Right forelimb (tissue), 1 donor: ENCODE measurements at places on chromosomes 5 and 9.

- no peak for DNase-seq
Measured at GRCh38 chr5:175790796-175791195, 80.6 kb upstream of the CPLX2 start.

DNA sequence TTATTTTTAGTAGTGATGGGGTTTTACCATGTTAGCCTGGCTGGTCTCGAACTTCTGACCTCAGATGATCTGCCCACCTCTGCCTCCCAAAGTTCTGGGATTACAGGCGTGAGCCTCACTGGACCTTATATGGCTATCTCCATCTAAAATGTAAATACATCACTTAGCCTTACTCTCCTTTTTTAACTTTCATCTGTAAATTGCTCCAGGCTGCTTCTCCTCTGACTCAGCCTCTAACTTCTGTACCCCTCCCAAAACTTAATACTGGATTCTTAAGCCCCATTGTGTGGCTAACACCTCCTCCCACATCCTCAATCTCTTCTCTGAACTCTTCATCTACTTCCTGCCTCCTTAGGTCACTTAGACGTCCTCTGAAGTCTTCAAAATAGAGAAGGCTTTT is 4.0 kb downstream of the SNX30 start:
- DNase-seq = no peak

DNA sequence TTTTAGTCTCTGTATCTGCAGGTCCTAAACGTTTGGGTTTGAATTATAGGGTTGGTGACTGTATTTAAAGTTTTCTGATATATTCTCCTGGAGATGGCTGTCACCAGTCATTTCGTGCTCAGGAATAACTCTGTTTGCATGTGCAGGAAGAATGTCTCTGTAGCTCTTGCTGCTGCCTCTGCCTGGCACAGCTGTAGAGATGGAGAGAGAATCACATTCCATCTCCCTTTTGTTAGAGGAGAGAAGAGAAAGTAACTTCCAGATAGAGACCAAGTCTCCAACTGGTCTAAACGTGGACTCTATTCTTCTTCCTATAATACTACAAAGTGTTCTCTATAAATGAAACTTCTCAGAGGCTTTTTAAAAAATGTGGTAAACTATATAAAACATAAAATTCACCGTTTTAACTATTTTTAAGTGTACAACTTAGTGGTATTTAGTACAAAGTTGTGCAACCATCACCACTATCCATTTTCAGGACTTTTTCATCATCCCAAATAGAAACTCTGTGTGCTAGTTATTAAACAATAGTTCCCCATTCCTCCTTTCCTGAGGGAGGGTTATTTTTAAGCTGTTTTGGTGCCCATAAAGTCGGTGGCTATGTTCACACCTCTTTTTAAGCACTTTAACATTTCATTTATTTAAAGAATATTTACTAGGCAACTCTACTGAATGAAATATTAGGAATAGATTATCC is 20.7 kb upstream of the STARD4 start:
- DNase-seq = no peak

GRCh38 chr5:68220914-68221313 is 5.4 kb downstream of the PIK3R1 start:
- DNase-seq = no peak

GRCh38 chr5:79582186-79582585 is 30.1 kb upstream of the TENT2 start:
- no peak for DNase-seq

DNA sequence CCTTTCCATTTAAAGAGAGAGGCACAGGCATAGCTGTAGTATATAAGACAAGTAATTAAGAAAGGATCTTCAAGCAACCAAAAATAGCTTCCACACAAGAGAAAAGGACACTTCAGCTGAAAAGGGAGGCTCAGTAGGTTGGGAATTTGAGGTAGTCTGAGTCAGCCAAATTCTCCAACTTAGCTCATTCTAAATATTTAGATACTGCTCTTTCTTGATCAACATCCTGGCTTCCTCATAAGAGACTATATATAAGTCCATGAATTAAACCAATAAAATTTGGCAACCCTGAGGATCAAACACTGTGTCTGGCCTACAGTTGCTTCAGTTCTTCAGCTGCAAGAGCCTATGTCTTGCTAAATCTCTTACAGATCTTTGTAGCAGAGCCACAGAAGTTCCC is 17.8 kb downstream of the HINT1 start:
- DNase-seq = no peak

DNA sequence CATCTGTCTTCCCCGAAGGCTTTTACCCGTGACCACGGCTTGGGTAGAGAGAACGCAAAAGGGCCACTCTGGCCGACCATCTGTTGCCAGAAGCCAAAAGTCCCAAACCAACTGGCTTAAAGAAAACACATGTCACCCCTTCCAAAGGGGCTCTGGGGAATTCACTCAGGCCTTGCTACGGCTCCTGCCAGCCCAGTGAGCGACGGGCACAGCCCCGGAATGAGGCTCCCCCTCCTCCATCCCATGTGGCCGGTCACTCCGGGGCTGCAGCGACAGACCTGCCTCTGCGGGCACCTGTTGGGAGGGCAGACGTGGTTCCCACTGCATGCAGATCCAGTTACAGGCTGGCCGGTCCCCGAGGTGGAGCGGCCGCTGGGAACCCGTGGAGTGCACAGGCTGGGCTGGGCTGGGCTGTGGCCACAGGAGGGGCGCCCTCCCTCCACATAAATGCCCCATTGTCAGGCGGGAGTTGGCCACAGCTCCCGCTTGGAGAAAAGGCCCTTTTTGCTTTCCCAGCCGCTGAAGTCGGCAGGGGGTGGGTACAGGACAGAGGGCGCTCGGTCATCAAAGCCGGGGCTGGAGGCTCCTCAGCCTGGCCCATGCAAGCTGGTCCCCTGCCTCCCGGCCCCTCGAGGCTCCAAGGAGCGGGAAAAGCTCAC is 19.9 kb downstream of the NOTCH1 start:
- DNase-seq = no peak

GRCh38 chr5:92444888-92445287 is 1061.8 kb upstream of the ARRDC3 start:
- no peak for DNase-seq

DNA sequence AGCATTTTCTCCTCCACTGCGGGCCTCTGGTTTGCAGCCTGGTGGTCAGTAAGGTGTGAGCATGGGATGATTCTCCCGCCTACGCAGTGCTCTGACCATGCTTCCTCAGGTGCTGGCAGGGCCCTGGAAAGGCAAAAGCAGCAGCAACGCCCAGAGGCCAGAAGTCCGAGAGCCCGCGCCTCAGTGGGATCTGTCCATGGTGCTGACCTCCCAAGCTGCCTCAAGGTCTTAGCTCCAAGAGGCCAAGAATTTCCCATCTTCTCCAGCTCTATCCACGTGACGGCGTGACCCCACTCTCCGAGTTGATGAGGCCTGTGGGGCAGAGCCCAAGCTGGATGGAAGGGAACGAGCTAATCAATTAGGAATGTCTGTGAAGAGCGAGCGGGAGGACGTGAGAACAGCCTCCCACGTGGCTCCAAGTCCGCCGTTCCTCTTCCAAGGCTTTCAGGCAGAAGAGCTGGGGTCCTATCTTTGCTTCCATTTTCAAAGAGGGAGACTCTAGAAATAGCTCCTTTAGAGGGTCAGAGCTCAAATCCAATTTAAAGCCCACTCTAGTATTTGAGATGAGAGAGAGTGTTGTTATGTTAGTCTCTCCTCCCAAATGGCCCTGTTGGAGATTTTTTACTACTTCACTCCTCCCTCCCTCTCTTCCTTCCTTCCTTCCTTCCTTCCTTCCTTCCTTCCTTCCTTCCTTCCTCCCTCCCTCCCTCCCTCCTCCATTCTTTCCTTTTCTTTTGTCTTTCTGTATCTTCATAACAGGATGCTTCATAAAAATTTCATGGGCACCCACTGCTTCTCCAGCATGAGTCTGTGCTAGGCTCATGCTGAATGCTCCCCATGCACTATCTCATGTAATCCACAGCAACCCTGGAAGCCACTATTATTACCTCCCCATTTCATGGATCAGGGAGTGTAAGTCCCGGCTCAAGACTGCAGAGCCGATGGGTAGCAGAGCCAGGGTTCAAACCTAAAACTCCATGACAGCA is 69.3 kb downstream of the OLFM1 start:
- DNase-seq = peak; percentile 81
